ENCODE measurements at places on chromosomes 1 and 21.
A peak's percentile ranks its signal among the peaks of the same experiment; 100 is the strongest.

DNA sequence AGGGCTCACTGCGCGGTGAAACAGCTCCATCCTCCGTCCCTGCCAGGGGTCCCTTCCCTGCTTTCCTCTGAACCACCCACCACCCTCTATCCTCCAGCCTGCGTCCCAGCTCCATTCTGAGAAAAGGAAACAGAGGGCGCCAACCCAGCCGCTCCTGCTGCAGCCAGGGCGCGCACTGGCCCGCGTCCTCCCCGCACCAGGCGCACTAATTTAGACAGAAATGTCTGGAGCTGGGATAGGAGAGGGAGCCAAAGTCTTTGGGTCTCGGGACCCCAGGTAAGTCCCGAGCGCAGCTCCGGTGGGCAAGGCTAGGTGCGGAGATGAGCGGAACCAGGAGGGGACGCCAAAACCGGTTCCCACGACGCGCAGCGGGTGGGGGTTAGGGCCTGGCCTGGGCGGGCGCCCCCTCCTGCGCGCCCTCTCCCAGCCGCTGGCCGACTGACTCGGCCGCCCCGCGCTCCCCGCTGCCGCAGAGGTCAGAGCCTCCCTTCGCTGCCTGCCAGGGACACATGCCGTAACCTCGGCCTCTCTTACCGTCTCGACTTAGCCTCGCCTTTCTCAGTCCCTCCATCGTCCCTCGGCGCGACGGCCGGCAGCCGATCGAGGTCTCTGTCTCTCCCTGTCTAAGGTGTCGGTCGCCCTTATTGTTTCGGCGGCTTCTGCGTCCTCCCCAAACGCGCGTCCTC is 2.0 kb downstream of the CAMK2N1 start:
- no peak overlapping the region for H3K27ac ChIP-seq
- DNase-seq = peak; percentile 45
- H3K36me3 ChIP-seq = no peaks in the 10 kb centered on the region
- H3K4me3 ChIP-seq = peak overlapping the region; percentile 69
- H3K4me1 ChIP-seq = peaks cover 14% of the 10 kb centered on the region
- peaks cover 82% of the 10 kb centered on the region for H3K27me3 ChIP-seq

DNA sequence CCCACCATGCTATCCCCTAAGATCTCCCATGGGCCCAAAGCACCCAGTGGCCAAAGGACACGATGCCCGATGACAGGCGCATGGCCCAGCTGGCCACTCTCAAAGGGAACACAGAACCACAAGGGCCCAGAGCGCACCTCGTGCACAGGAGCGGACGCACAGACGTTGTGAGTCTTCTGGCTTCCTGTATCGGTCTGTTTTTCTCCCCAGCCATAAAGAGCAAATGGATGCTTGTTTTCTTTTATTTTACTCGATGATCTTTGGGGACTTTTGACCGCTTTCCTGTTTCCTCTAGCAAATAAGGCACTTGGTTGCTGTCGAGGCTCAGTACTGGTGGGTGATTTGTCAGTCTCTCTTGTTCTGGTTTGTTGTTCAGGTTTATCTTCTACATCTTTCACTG is 16.2 kb downstream of the CCSAP start:
- no peak for DNase-seq
- H3K4me1 ChIP-seq = peaks cover 33% of the 10 kb centered on the region
- H3K36me3 ChIP-seq = peaks cover 55% of the 10 kb centered on the region
- H3K4me3 ChIP-seq = peak overlapping the region; percentile 6
- H3K27ac ChIP-seq = peak overlapping the region; percentile 70

DNA sequence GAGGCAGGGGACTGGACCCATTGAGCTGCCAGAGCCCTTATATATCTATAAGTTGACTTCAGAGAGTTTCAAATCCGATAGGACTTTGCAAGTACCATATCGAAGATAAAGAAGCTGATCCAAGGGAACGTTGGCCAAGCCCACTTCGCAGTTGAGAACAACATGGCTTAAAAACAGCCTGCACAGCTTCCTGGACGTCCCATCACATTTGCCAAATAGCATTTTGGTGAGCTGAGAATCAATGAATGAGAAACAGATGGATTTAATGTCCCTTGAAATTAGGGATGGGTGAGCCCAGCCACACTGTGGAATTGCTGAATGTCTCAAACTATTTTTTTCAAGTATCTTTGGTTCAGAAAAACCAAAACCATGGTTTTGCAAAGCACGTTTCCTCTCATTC is 64.8 kb downstream of the KCNJ15 start:
- H3K27ac ChIP-seq = no peak overlapping the region
- H3K27me3 ChIP-seq = no peaks in the 10 kb centered on the region
- no peaks in the 10 kb centered on the region for H3K36me3 ChIP-seq
- peaks cover 28% of the 10 kb centered on the region for H3K4me1 ChIP-seq
- no peak for DNase-seq

DNA sequence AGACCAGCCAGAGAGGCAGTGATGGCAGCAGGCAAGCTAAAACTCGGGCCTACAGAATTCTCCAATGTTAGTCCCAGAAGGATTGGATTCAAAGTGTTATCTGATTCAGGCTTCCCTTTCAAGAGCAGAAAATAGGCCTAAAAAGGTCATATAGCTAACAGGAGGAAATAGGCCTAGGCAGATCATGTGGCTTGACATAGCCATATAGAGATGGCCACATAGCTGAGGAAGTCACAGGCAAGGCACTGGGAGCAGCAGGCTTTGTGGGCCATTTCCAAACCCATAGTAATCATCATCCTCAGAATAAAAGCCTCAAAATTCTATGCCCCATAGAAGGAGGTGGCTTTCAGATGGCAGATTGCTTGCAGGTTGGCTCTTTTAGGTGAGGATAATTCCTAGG is 29.0 kb upstream of the LMO4 start:
- no peak for DNase-seq
- H3K4me1 ChIP-seq = no peaks in the 10 kb centered on the region
- peaks cover 6% of the 10 kb centered on the region for H3K27me3 ChIP-seq
- no peak overlapping the region for H3K27ac ChIP-seq

- DNase-seq = no peak
- H3K27me3 ChIP-seq = peaks cover 34% of the 10 kb centered on the region
- H3K4me1 ChIP-seq = peaks cover 5% of the 10 kb centered on the region
- H3K4me3 ChIP-seq = no peak overlapping the region
Observed at GRCh38 chr1:170217517-170218256, 71.9 kb downstream of the NTMT2 start.
